Activated CD8-positive, alpha-beta T cell treated with anti-CD3 and anti-CD28 coated beads for 36 hours (primary cell): ENCODE measurements at places on chromosomes 2 and 18. TPM values are rescaled to one million over a fixed set of nuclear protein-coding genes. Genes with fewer than 3 reads are reported as not detected.

GRCh38 chr18:9325716-9326115, 8.9 kb upstream of the TWSG1 start:
- DNase-seq: no peak

DNA sequence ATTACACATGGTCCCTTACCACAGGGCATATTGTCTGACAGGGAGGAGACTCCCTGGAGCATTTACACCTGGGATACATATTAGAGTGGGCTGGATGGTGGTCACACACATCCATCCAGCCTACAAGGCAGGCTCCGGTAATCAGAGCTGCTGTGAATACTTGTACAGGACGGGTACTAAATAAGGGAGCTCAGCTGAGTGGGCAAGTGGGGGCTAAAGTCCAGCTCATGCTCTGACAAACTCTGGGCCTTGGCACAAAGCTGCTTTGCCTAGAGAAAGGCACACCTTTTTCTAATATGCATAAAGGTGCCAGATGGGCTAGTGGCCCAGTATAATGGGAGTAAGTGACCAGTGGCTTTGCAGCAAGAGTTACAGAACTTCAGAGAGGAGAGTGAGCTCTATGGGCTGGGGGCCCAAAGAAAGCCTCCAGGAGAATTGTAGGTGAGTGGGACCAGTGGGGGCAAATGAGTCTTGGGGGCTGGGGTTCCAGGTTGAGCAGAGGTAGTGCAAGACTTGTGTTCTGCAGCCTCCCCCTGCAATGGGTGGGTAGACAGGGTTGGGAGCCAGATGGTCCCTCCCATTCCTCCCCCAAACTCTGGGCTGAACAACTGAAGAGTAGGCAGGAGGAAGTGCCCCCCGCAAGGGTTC, 1.6 kb downstream of the TMEM198 start:
- no peak for DNase-seq

- DNase-seq: peak; percentile 8
These were observed 26.2 kb downstream of the CFAP53 start for GRCh38 chr18:50240080-50240563.

DNA sequence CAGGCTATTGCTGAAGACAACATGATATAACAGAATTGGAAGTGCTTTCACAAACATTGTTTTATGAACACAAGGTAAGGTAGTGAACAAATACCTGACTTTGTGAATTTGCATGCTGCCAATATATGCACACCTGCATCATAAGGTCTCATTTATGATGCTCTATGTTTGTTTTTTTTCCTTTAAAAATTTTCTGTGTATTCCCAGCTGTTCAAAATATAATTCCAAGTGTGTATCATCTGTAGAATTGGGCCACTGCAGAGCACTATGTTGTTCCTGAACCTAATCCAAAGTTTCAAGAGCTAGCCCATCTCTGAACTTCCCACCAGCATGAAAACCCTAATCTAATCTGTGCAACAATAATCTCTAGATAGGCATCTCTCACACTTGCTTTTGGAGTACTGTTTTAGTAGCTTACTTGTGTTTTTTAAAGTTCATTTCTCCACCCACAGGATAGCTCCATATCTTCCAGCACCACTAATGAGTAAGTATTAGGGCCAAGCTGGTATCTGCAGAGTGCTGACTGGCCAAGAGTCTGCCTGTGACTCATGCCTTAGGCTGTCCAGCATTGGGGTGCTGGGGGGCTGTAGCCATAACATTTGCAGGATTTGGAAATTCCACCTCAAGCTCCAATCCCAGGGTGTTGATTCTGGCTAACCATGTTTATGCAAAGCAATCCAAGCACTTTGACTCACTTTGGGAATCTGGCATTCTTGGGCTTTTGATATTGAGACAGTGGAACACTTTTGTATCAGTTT, 208.2 kb upstream of the REV1 start:
- no peak for DNase-seq

DNA sequence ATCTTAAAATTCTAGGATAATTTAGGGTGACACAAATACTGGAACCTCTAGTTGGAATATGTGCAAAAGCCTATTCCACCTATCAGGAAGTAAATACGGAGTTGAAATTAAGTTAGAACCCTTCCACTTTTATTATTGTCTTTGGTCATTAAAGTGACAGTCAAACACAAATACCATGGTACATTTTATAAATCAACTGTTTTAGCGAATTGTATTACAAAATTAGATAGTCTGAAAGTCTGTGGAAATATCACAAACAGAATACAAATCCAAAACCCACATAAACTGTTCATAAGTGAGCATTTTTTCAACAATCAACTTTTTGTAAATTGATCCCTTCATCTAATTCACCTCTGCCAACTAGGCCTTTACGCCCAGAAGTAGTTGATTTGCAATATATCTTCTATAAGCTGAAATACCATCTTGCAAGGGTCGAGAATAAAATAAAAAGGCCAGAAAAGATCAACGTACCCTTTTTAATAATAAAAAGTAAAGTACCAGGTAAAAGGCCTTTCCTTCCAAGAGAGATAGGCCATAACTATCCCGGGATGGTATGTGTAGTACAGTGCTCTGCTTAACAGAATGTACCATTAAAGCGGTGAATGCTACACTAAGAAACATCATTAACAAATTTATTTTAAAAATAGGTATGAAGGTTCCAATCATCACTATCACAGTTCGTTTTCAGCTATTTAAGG, 1.3 kb downstream of the USP34 start:
- no peak for DNase-seq

- no peak for DNase-seq
These were observed 71.6 kb downstream of the TMEM131 start for GRCh38 chr2:97924194-97924593.

DNA sequence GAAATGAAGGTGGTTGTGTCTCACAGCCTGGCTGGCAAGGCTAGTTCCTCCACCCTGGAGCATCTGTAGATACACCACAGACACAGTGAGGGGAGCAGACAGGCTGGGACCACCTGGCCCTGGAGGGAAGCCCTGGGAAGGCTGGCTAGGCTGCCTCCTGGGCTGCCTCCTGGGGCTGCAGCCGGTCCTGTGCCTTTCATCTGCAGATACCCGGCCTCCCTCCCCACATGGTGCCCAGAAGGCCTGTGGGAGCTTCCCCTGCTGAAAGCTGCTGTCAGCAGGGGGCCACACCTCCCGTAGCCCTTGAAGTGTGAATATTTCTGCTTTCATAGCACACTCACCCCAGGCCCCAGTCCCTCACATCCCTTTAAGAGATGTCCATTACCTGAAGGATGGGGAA, 37.6 kb downstream of the SDC1 start:
- DNase-seq: no peak

GRCh38 chr18:74114116-74114515, 33.5 kb downstream of the FBXO15 start:
- no peak for DNase-seq

DNA sequence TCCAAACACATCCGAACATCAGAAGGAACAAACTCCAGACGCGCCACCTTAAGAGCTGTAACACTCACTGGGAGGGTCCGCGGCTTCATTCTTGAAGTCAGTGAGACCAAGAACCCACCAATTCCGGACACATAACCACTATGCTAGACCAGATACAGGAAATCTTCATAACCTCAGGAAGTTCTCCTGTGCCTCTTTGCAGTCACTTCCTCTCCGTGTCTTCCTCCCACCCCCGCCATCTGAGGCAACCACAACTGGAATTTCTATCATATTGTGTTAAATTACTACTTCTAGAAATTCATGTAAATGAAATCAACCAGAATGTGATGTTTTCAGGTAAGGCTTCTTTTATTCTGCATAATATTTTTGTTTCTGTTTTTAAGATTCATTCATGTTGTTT, 631.0 kb upstream of the NXPH2 start:
- no peak for DNase-seq

DNA sequence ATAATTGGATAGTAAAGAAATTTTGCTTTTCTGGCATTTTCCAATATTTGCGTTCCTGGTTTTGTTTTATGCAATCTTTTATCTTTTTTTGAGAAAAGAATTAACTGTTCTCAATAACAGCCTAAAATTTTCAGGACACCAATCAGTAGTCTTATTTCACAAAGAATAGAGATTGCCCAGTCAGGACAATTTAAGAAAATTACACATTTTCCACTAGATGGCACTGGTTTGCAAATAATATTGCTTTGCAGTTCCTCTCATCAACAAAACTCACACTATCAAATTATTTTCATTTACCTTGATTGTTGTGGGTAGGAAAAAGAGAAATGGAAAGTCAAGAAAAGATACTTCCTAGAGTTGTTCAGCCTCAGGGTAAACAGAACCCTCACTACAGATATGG, 2.4 kb upstream of the RBM45 start:
- no peak for DNase-seq

DNA sequence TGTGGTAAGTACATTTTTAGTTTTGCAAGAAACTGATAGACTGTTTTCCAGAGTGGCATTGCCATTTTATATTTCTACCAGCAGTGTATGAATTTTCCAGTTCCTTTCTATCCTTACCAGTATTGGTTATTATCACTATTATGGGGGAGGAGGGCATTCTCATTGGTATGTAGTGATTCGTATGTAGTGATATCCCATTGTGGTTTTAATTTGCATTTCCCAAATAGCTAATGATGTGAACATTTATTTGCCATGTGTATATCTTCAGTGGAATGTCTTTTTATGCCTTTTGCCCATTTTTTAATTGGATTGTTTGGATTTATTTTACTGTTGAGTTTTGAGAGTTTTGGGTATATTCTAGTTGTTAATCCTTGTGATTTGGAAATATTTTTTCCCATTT, 16.9 kb downstream of the EIF5B start:
- DNase-seq: no peak

DNA sequence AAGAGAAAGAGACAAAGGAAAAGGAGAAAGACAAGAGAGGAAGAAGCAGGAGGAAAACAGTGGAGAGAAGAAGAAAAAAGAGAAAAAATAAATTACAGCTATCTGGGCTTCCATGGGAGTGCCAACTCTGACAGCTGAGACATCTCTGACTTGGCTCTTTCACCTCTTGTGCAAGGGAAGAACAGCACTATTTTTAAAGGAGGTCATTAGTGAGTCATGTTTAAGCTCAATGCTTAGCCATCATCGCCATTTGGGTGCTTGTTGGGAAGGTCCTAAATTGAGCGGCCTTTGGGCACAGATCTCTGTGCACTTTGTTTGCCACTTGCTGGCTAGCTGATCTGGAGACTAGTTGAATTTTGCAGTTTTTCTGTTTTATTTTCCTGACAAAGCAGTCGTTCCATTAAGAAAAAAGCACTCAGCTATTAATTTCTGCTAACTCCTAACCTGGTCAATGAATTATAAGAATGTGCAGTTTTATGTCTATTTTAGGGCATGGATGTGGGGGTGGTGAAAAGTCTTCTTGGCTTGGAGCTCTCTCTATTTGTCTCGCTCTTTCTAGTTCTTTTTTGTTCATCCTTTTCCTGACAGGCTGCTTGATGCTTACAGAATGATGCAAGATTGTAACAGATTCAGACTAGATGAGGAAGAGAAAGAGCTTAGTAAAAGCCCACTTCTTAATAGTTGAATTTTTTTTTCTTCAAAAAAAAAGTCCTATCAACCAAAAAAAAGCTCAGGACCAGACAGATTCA, 231.5 kb downstream of the SLC8A1 start:
- DNase-seq: no peak

DNA sequence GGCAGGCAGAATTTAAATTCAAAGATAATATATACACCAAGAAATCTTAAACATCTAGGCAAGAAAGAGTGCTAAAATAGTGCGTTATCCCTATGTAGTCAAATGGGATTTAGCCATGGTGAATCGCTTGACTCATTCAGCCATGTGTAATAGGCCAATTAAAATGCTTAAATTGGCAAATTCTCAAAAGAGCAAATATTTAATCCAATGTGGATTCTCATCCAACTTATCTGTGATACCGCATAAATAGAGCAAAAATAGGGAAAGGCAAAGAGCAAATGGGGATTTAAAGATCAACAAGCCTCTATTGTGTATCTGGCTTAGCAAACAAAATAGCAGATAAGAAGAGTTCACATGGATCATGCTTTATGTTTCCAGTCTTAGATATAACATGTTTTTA, 123.2 kb upstream of the RPRM start:
- DNase-seq: no peak

DNA sequence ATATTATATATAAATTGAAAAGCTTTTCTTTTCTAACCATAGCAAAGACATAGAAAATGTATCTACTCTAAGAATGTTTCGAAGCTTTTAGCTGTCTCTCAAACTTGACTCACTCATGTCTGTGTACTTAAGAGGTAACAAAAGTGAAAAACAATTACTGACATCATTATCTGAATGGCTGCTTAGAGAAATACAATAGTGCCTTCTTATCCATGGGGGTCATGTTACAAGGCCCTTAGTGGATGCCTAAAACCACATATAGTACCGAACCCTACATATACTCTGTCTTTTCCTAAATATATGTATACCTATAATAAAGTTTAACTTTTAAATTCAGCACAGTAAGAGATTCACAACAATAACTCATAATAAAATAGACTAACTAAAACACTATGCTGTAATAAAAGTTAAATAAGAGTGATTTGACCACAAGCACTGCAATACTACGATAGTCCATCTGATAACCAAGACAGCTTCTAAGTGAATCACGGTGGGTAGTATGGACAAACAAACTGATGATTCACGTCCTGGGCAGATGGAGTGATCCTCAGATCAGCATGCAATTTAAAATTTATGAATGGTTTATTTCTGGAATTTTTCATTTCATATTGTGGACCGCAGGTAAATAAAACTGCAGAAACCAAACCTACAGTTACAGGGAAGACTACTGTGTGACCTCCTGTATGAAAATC, 246.2 kb downstream of the XIRP2 start:
- DNase-seq: no peak

GRCh38 chr2:157327621-157328500, 2.2 kb upstream of the ERMN start:
- peak; percentile 95 for DNase-seq

DNA sequence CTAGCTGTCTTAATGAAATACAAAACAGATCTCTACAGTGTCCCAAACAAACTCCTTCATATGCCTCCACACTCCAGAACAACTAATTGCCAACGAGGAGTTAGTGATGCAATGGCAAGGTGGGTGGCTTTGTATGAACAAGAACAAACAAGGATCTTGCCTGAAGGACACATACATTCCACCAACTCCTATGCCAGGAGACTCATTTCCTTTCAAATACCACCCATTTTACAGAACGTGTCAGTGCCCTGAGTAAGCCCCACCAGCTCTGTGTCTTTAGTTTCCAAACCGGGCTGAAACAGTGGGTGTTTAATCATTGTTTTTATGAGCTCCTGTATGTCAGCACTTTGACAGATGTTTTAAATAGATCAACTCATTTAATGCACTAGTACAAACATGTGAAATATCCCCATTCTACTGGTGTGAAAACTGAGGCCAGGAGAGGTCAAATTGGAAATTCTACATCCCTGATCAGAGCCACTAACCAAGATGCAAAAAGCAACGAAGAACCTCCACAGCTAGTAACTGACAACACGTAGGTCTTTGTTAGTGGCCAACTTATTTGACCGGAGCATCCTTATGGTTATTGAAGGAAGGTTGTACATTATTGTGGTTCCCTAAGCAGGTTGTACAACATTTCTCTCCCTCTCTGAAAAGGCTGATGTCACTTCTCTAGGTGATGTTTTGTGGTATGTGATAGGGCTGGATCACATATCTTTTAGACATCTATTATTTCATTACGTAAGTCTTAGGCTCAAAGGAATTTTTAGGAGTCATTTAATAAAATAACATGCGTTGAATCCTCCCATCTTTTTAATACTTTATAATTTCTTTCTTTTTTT, 534.9 kb upstream of the TNP1 start:
- DNase-seq: no peak

GRCh38 chr2:221791844-221792243, 219.7 kb upstream of the EPHA4 start:
- DNase-seq: no peak

Gene EGR4
- total RNA-seq: 0.11 TPM

Gene CNTNAP5
- not detected for total RNA-seq

Gene HK2
- total RNA-seq: 124 TPM

Gene PXDN
- 0.58 TPM for total RNA-seq

Gene CD8B2
- 3.9 TPM for total RNA-seq

Gene NEB
- total RNA-seq: 0.18 TPM

Gene ABCA12
- total RNA-seq: not detected

Gene ZNF804A
- total RNA-seq: not detected
